ENCODE measurements at places on chromosomes 2 and 18.
A peak's percentile ranks its signal among the peaks of the same experiment; 100 is the strongest.

DNA sequence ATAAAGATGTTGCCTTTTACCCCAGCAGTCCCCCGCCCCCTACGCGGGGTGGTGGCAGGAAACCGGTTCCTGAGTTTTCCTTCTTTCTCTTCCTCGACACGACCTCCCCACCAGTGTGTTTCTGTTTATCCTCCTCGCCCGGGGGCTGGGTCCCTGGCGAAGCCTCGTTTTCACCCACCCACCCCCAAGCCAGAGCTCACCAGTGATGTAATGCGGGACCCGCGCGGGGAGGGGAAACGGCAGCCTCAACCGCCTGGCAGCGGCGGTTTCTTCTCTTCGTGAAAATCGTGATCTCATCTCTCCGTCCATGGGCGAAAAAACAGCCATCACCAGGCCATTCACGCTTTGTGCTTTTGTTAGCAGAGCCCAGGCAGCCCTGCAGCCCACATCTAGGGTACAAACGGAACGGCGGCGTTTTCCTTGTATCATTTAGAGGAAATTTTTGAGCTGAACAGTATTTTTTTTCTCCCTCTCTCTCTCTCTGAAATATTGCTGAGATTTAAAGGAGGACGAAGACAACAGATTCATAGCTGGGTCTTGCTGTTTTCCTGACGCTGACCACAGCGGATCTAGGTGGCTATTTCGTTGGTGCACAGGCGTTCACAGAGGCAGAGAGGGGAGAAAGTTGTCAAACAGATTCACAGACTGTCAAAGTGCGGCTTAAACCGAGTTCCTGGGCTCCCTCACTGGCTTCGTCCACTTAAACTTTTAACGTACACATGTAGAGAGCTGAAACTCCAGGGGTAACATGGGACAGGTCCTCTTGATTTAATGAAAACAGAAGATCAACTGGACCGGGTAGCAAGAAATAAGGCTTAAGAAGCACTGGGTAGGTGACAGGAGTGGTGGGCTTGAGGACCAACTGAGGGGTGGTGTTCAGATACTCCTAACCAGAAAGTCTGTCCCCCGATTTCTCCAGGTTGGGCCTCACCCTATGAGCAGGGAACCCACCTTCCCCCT is 21.9 kb upstream of the PAX3 start:
- no peak for DNase-seq

DNA sequence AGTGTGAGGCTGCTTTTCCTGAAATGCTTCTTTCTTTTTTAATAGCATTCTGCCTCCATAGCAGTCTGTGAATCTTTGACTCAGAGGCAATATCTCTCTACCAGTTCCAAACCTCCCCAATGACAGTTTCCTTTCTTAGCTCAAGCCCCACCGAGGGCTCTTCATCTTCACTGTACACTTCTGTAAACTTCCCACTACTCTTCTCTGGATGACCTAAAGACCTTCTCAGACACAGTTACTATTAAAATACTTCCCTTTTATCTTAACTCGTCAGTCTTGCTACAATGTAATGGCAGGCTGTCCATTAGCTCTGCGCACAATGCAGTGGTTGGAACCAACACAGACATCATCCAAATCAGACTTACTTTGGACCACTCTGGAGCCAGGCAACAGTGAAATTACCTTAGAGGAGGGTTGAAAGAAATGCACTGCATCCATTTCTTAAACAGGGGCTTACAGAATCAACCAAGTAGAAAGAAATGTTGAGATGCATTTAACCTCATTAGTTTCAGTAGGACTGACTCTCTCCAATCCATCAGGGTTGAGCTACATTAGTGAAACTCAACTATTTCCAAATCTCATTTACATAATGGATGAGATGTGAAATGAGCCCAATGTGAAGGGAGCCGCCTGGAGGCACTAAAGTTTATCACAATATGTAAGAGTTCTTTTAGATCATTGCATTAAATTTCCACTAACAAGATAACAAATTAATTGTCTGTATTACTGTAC is 343.8 kb downstream of the SETBP1 start:
- no peak for DNase-seq

DNA sequence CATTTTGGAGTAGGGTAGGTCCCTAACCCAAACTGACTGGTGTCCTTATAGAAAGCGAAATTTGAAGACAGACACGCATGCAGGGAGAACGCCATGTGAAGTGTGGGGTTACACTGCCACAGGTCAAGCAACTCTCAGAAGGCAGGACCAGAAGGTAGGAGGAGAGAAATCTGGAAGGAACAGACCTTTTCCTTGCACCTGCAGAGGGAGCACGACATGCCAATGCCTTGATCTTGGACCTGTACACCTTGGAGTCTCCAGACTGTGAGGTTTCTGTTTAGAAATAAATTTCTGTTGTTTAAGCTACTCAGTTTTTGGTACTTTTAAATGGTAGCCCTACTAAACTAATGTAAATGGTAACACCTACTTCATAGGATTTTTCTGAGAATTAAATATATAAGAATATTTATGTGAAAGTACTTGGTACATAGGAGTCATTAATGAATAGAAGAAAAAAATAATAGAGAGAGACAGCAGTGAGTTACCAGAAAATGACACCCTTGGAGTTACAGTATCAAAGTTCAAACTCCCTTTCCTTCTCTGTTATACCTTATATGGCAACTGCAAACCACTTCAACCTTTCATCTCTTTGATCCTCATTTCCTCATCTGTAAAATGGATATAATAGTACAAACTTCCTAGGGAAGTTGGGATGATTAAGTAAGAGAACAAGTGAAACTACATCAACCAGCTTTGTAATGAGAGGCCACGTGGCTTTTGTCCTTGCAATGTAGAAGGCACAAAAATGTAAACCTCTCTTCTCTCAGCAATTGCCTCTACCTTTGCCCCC is 184.9 kb upstream of the PARD3B start:
- no peak for DNase-seq

- DNase-seq = no peak
Measured at GRCh38 chr2:26886736-26887135, 38.8 kb downstream of the DPYSL5 start.

- no peak for DNase-seq
Measured at GRCh38 chr2:140018541-140018940, 1238.4 kb upstream of the NXPH2 start.

DNA sequence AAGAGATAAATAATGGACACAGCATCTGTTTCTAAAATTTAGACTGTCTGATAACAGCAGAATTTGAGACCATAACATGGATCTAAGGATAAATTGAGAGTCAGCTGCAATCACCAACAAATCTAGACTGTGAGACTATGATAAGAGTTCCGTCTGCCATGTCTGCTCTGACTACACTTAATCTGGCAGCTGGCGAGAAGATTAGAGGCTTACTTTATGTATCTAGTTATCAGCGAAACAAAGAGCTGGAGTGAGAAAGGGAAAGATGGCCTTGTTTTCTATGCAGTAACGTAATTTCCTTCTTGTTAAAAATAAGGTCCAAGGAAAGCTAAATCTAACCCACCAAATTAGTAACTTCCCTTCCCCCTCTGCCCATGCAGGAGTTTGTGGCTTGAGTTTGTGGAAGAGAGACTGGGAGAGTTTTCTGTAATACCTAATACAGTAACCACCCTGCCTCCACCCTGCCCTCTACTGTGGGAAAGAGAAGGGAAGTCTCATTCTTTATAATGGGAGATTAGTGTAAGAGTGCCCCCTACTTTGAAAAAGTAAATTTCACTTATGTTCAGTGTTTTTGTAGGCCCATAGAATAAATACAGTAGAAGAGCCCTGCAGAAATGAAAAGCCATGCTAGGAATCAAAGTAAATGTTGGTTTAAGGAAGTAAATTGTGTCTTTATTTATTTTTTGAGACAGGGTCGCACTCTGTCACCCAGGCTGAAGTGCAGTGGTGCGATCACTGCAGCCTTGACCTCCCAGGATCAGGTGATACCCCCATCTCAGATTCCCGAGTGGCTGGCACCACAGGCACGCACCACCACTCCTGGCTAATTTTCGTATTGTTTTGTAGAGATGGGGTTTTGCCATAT is 27.5 kb downstream of the EML4 start:
- DNase-seq = no peak

DNA sequence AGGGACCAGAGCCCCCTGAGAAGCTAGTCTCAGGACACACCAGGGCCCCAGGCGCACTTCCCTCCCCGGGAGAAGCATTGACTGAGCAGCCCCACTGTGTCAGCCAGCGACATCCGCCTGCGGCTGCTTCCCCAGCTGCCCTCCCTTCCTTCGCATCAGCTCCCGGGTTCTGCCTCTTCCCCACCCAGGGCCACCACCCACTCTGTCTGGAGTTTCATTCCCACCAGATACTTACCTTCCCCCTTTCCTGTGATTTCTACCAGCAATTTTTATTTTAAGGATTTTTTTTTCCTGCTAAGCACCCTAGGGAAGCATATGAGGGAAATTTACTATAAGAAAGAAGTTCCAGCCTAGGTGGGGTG is 99.2 kb downstream of the SMAD7 start:
- DNase-seq = no peak

DNA sequence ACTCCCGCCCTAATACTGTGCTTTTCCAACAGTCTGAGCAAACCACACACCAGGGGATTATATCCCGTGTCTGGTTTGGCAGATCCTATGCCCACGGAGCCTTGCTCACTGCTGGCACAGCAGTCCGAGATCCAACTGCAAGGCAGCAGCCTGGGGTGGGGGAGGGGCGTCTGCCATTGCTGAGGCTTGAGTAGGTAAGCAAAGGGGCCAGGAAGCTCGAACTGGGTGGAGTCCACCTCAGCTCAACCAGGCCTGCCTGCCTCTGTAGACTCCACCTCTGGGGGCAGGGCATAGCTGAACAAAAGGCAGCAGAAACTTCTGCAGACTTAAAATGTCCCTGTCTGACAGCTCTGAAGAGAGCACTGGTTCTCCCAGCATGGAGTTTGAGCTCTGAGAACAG is 44.2 kb downstream of the LNPK start:
- no peak for DNase-seq

- peak; percentile 31 for DNase-seq
Measured at GRCh38 chr2:239321596-239322415, 79.0 kb downstream of the HDAC4 start.

- DNase-seq = no peak
Measured at GRCh38 chr2:96102596-96103186, 13.7 kb downstream of the ADRA2B start.

GRCh38 chr2:19710230-19710629 is 191.6 kb downstream of the TTC32 start:
- DNase-seq = no peak

DNA sequence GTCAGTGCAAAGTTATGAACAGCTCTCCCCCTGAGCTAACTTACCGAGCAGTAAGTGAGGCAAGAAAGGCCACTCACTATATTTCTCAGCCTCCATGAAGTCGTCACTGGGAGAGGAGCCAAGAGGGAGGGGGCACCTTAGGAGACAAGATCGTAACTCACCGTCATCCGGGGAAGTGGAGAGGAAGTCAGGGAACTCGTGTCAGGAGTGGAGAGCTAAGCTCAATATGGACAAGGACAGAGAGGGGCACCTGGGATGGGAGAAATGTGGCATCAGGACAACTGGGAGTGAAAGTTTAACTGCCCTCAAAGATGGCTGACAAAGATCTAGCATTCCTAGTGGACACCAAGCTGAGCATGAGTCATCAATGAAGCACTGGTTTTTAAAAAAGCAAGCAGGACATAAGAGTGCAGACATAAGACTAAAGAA is 37.1 kb downstream of the BCL11A start:
- DNase-seq = no peak
